ENCODE measurements at places on chromosomes 13 and 19. TPM values are rescaled to one million over a fixed set of nuclear protein-coding genes. Genes with fewer than 3 reads are reported as not detected.

DNA sequence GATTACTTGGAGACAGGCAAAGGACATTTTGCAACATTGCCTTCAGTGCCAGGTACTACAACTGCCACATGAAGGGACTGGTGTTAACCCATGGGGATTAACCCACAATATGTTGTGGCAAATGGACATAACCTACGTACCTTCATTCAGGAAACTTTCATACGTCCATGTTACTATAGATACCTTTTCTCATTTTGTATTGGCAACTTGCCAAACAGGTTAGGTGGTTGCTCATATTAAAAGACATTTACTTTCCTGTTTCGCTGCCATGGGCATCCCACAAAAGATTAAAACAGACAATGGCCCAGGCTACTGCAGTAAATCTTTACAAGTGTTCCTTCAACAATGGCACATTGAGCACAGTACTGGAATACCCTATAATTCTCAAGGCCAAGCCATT is 925.3 kb downstream of the SLITRK6 start:
- no peak for DNase-seq

ZNF160 gene
- 31.1 TPM for total RNA-seq

GRCh38 chr19:11256189-11256588 is 6.1 kb downstream of the DOCK6 start:
- no peak for DNase-seq

KLK13 gene
- total RNA-seq = 4.2 TPM

DNA sequence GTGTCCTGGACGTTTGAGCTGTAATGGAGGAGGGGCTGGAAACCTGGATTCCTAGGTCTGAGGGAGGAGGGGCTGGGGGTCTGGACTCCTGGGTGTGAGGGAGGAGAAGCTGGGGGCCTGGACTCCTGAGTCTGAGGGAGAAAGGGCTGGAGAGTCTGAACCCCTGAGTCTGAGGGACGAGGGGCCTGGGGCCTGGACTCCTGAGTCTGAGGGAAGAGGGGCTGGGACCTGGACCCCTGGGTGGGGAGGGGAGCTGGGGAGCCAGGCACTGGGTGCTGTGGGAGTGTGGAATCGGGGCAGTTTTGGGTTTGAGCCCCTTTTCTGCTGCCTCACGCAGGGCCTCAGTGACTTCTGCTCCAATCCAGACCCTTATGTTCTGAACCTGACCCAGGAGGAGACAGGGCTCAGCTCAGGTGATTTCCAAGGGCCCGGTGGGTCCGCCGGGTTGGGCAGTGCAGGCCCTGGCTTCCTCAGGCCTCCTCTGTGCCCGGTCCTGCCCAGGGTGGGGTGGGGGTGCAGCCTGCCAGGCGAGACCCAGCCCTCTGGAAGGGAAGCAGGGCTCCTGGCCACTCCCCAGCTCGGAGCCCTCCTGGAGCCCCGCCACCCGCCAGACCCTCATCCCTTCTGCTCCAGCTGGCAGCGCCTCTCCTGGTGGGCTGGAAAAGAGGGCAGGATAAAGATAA is 14.4 kb downstream of the TTYH1 start:
- no peak for DNase-seq

CGB1 gene
- total RNA-seq = not detected

All from H9 (cell line).